Activated T-helper 2 cell treated with anti-CD3 and anti-CD28 coated beads, Interferon-gamma antibody, Interleukin-2, Interleukin-4, amounts not matched to agents 10 μg/mL and 5 μg/mL and 100 μg/mL, durations not matched to agents 14 hours and 24 hours and 36 hours (primary cell): ENCODE measurements at places on chromosomes 1 and 21. TPM values are rescaled to one million over a fixed set of nuclear protein-coding genes. Genes with fewer than 3 reads are reported as not detected.
A peak's percentile ranks its signal among the peaks of the same experiment; 100 is the strongest.

DNA sequence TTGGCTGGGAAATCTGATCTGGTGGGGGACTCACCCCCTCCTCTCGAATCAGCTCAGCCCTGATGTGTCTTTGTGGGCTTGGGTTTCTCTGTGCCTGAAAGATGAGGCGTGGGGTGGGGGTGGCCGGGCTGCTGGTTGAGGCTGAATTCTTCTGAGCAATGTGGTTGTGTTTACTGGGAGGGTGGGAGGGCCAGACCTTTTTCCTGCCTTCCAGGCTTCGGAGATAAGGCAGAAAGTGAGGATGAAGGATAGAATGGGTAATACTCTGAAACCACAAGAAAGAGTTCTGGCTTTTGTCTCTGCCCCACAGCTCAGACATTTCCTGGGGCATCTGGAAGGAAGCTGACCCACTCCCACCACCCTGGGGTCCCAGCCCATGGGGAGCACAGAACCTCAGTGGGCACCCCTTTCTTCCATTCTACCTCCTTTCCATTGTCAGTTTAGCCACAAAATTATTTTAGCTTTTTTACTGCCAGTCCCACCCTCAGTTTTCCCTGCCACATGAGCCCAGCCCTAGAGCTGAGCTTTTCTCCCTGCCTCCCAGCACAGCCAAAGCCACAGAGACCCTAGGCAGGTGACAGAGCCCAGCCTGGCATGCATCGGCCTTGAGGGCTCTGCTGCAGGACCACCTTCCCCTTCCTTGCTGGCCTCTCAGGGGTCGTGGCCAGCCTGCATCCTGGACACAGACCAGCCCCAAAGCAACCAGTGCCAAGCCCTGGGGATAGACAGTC, 11.2 kb downstream of the ALX3 start:
- peaks cover 2% of the 10 kb centered on the region for H3K4me1 ChIP-seq
- peaks cover 41% of the 10 kb centered on the region for H3K36me3 ChIP-seq
- H3K27ac ChIP-seq, result no peak overlapping the region
- no peak overlapping the region for H3K4me3 ChIP-seq
- DNase-seq, result no peak

- H3K36me3 ChIP-seq, result no peaks in the 10 kb centered on the region
- H3K4me1 ChIP-seq, result no peaks in the 10 kb centered on the region
- H3K27me3 ChIP-seq, result no peaks in the 10 kb centered on the region
- DNase-seq, result no peak
- H3K4me3 ChIP-seq, result no peak overlapping the region
- H3K27ac ChIP-seq, result no peak overlapping the region
Observed at GRCh38 chr1:107750364-107750959, 214.5 kb downstream of the VAV3 start.

GRCh38 chr1:27087371-27088220, 67.3 kb downstream of the SLC9A1 start:
- H3K4me3 ChIP-seq, result no peak overlapping the region
- H3K27me3 ChIP-seq, result peaks cover 3% of the 10 kb centered on the region
- no peak for DNase-seq

DNA sequence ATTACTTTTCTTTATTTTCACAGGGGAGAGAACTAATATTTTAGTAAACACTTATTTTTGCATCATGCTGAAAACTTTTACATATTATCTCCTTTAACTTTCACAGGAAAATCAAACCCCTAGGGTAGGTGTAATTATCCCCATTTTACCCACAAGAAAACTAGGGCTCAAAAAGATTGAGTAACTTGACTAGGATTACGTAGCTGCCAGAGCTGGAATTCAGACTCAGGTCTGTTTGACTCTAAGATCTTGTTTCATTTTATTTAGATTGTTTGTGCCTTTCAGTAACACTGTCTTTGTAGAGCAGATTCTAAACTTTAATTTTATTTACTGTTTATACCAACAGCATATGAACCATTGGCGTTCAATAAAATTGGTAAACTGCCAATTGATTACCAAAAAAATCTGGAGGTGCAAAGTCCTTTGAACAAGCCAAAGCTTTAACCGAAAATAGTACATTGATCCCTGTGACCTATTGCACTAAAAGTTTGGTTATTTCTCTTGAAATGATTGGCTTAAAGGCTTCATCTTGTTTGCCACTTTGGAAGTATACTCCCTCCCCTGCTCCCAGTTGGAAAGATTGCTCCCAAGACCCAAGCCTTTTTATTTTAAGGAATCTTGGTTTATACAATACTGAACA, 71.0 kb upstream of the WDR26 start:
- DNase-seq, result no peak
- H3K4me1 ChIP-seq, result peaks cover 39% of the 10 kb centered on the region
- no peaks in the 10 kb centered on the region for H3K27me3 ChIP-seq
- H3K36me3 ChIP-seq, result no peaks in the 10 kb centered on the region

DNA sequence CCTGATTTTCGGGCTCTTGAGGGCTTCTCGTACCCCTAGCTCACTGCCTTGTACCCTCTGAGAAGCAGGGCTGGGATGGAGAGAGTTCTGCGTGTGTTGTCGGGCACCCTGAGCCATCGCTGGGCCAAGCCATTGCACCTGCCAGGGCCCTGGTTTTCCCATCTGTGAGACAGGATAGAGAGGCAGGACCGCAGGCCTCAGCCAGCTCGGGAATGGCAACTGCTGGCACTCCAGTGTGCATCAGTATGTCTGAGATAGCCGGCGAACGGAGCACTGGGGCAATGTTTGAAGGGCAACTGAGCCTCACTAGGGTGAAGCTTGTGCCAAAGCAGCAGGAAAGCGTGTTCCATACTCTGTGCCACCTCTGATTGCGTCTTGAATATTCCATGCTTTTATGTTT, 66.9 kb downstream of the TENT5C start:
- no peak overlapping the region for H3K27ac ChIP-seq
- no peak for DNase-seq
- no peaks in the 10 kb centered on the region for H3K36me3 ChIP-seq
- H3K27me3 ChIP-seq, result peaks cover 6% of the 10 kb centered on the region

DNA sequence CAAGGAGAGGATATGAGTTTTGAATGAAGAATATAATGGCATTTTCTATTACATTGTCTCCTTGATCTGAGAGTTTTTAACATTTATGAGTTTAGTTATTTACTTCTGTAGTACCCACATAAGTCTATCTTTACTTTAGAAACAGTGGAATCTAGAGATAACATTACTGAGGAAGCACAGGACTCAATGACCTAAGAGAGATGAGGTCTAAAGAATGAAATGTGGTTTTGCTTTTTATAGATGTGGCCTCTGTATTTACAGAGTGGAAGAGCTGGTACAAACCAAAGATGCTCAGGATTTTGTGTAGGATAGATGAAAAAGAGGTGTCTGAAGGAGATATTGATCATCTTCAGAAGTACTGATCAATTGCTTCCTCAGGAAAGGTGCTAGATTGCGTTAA, 177.3 kb downstream of the KCTD3 start:
- no peaks in the 10 kb centered on the region for H3K36me3 ChIP-seq
- H3K4me3 ChIP-seq, result no peak overlapping the region
- no peak for DNase-seq
- no peak overlapping the region for H3K27ac ChIP-seq
- no peaks in the 10 kb centered on the region for H3K4me1 ChIP-seq
- H3K27me3 ChIP-seq, result no peaks in the 10 kb centered on the region

DNA sequence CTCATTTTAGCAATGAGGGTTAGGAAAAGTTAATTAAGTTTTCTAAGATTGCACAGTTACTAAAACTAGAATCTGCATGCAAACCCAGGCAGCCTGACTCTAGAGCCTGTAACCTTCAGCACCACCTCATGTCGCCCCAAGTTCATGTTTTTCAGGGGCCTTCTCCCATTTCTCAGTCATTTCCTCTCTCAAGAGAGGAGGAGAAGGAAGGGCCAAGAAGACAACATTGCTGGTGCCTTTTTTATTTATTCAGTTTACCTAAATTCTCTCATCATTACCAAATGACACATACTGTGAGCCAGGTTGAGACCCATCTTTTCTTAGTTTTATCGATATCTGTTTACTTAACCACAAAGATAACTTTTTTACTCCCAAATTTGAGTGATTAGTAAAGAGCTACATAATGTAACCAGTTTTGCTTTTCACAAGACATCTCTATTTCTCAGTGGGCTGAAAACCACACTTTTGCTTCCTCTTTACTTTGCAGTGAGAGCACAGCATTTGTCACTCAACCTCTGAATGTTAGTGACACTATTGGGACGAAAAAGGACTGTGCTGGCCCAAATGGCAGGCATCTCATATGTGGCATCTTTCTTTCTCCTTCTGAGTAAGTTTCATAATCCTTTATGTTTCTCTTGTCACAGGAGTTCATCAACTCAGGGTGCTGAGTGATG, at the start of gene CD101:
Gene CD101 (plus strand): TSS at position 507 of the 674 bp plus-strand sequence. CDS start 58 bp downstream, at position 565.
- peaks cover 9% of the 10 kb centered on the region for H3K27me3 ChIP-seq
- peaks cover 3% of the 10 kb centered on the region for H3K36me3 ChIP-seq
- peaks cover 37% of the 10 kb centered on the region for H3K4me1 ChIP-seq
- DNase-seq, result no peak
- peak within 1 kb of the TSS; percentile 46 for H3K27ac ChIP-seq

CSRP1 gene
- 61.4 and 62.9 TPM in 2 replicates for total RNA-seq

LRRC71 gene
- total RNA-seq, result not detected in 2 replicates
